ENCODE measurements at places on chromosomes 16 and 17.
A peak's percentile ranks its signal among the peaks of the same experiment; 100 is the strongest.

GRCh38 chr17:34750004-34750403 is 170.6 kb downstream of the TMEM132E start:
- DNase-seq: no peak
- H3K27me3 ChIP-seq: peaks cover 31% of the 10 kb centered on the region
- H3K4me3 ChIP-seq: no peak overlapping the region
- H3K4me1 ChIP-seq: no peaks in the 10 kb centered on the region
- H3K36me3 ChIP-seq: no peaks in the 10 kb centered on the region
- H3K27ac ChIP-seq: no peak overlapping the region

GRCh38 chr16:88318521-88318920 is 64.2 kb upstream of the ZNF469 start:
- H3K4me3 ChIP-seq: no peak overlapping the region
- H3K27ac ChIP-seq: no peak overlapping the region
- no peaks in the 10 kb centered on the region for H3K36me3 ChIP-seq
- H3K27me3 ChIP-seq: peaks cover 5% of the 10 kb centered on the region

- H3K4me3 ChIP-seq: peak overlapping the region; percentile 92
- peaks cover 26% of the 10 kb centered on the region for H3K4me1 ChIP-seq
- no peaks in the 10 kb centered on the region for H3K27me3 ChIP-seq
- peak overlapping the region; percentile 99 for H3K27ac ChIP-seq
- DNase-seq: no peak
Observed at GRCh38 chr16:28863929-28864793, 518 bp downstream of the SH2B1 start.

- H3K27ac ChIP-seq: no peak overlapping the region
- H3K4me1 ChIP-seq: peaks cover 9% of the 10 kb centered on the region
- no peak overlapping the region for H3K4me3 ChIP-seq
- peaks cover 11% of the 10 kb centered on the region for H3K27me3 ChIP-seq
- DNase-seq: no peak
Observed at GRCh38 chr16:24853830-24854229, 8.1 kb downstream of the SLC5A11 start.

DNA sequence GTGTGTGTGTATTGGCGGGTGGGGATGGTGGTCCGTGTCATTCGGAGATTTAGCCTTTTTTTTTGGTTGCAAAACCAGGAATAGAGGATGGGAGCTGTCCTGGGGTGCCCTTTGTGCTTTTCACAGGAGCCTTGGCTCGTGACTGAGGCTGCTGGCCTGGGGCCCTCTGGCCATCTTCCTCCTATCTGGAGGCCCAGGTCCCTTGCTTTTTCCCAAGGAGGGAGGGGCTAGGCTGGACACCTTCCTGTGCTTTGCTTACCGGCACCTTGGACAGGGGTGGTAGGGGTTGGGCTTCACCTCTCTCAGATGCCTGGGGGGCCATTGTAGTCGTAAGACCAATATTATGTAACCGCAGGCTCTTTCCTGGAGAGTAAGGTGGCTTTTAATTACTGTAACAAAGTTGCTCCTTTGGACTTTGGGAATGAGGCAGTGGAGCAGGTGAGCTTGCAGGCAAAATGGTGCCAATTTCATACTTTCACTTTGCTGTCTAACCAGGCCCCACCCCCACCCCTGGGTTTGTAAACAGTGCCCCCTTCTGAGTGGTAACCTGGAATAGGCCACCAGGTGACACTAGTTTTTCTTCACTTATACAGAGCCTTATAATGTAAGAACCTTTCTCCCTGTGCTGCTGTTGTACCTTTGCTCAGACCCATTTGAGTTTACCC is 1.2 kb downstream of the DYNLL2 start:
- H3K4me1 ChIP-seq: peaks cover 46% of the 10 kb centered on the region
- H3K4me3 ChIP-seq: peak overlapping the region; percentile 84
- no peaks in the 10 kb centered on the region for H3K27me3 ChIP-seq
- peak overlapping the region; percentile 79 for H3K27ac ChIP-seq

DNA sequence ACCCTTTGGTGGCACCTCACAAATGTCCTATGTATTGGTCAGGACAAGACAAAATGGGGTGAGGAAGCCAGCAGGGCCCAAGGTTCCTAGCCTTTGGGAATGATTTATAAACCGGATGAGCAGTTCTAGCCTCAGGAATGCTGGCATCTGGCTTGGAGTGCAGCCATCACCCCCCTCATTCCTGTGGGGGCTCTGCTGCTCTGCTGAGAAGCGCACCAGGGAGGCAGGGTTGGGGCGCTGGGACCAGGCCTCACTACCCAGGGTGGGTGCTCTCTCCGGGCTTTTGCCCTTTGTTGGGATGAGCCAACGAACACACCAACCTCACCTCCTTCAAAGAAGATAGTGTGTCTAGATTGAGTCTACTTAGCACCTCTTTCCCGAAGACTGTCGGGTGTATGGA is 39.2 kb downstream of the TMEM11 start:
- no peak overlapping the region for H3K4me3 ChIP-seq
- no peak for DNase-seq
- no peaks in the 10 kb centered on the region for H3K27me3 ChIP-seq
- H3K4me1 ChIP-seq: peaks cover 13% of the 10 kb centered on the region

DNA sequence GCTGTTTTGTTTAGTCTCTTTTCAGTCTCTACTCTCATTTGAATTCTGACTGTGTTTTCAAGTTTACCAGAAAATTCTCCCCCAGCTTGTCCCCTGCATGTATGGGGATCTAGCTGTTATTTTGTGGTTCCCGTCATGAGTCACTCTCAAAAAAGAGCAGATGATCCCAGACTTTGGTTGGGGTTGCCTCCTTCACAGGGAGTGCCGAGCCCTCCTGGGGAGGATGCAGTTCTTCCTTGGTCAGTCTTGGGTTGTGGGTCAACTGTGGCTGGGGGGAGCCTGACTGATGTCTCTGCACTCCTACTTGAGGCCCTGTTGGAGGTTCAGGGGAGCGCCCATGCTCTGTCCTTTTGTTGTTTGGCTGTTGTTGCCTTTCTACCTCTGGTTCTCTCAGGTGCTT is 37.7 kb downstream of the EPN2 start:
- no peak for DNase-seq
- H3K27ac ChIP-seq: no peak overlapping the region
- no peaks in the 10 kb centered on the region for H3K36me3 ChIP-seq

All from activated naive CD8-positive, alpha-beta T cell treated with anti-CD3 and anti-CD28 coated beads for 36 hours (primary cell).